ENCODE measurements at places on chromosomes 1 and 21. TPM values are rescaled to one million over a fixed set of nuclear protein-coding genes. Genes with fewer than 3 reads are reported as not detected.
A peak's percentile ranks its signal among the peaks of the same experiment; 100 is the strongest.

- no peaks in the 10 kb centered on the region for H3K36me3 ChIP-seq
- no peak overlapping the region for H3K4me3 ChIP-seq
- DNase-seq, result no peak
- H3K4me1 ChIP-seq, result peaks cover 35% of the 10 kb centered on the region
Observed at GRCh38 chr1:39158327-39159086, 46.0 kb upstream of the MACF1 start.

GRCh38 chr21:43997766-43998742, 14.1 kb upstream of the TRAPPC10 start:
- H3K4me1 ChIP-seq, result no peaks in the 10 kb centered on the region
- H3K27me3 ChIP-seq, result no peaks in the 10 kb centered on the region
- H3K27ac ChIP-seq, result no peak overlapping the region
- H3K36me3 ChIP-seq, result no peaks in the 10 kb centered on the region

- H3K27me3 ChIP-seq, result no peaks in the 10 kb centered on the region
- no peak overlapping the region for H3K4me3 ChIP-seq
- no peaks in the 10 kb centered on the region for H3K36me3 ChIP-seq
Observed at GRCh38 chr1:40050863-40051262, 10.3 kb downstream of the CAP1 start.

DNA sequence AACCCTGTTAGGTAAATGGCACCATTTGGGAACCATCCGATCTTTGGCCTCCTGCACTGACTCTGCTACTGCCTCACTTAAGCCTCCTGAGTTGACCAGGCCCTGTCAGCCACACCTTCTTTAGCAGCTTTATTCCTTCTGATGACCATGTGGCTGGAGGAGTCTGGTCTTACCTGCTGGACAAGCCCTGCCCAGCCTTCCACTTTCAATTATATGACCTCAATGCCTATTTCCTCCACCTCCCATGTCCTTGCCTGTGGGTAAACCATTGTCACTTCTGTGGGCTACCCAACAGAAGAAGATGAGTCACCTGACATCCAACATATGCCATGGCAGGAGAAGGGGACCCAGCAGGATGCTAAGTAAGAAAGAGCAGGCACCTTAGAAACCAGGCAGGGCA, 393.8 kb downstream of the NTNG1 start:
- no peak for DNase-seq
- no peak overlapping the region for H3K27ac ChIP-seq

DNA sequence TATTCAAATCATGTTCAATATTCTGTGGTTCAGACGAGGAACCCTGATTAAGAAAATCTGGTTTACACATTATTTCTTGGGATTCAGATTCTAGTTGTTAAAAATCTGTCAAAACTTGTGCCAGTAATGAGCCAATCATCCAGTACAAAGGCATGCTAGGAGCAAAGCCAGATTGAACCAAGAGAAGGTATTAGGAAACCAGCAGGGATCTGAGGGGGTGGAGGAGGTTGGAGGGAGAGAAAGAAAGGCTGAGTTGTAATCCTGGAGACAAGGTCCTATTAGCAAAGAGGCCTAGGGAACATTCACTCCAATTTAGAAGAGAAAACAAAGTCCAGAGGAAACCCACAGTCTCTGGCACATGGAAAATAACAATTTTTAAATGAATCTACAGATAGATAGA, 352.9 kb downstream of the LTN1 start:
- H3K4me3 ChIP-seq, result no peak overlapping the region
- no peaks in the 10 kb centered on the region for H3K27me3 ChIP-seq
- no peaks in the 10 kb centered on the region for H3K36me3 ChIP-seq
- no peak overlapping the region for H3K27ac ChIP-seq
- DNase-seq, result no peak

GRCh38 chr1:41530411-41530810, 45.9 kb upstream of the EDN2 start:
- no peaks in the 10 kb centered on the region for H3K36me3 ChIP-seq
- no peak for DNase-seq
- H3K27ac ChIP-seq, result no peak overlapping the region
- no peaks in the 10 kb centered on the region for H3K27me3 ChIP-seq
- H3K4me3 ChIP-seq, result no peak overlapping the region
- no peaks in the 10 kb centered on the region for H3K4me1 ChIP-seq

DNA sequence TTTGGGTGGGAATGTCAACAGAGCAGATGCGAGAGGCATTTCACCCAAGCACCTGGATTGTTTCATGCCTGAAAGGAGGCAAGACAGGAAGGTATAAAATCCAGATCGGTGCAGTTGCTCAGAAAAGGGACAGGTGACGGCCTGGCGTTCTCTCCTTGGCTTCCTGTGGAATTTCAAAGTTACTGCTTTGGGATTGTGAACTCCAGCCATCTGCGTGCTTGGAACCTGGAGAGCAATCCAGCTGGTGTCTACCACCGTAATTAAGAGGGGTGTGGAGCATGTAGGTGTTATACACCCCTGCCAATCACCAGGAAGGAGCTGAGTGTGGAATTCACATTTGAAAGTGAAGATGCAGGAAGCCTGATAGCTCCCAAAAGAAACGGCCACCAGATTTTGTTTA, 286.1 kb downstream of the KIF26B start:
- no peaks in the 10 kb centered on the region for H3K4me1 ChIP-seq
- H3K27me3 ChIP-seq, result peaks cover 4% of the 10 kb centered on the region
- no peak overlapping the region for H3K27ac ChIP-seq
- no peaks in the 10 kb centered on the region for H3K36me3 ChIP-seq
- H3K4me3 ChIP-seq, result no peak overlapping the region

- no peak overlapping the region for H3K4me3 ChIP-seq
- no peaks in the 10 kb centered on the region for H3K36me3 ChIP-seq
- peaks cover 12% of the 10 kb centered on the region for H3K4me1 ChIP-seq
- peak; percentile 72 for DNase-seq
- H3K27ac ChIP-seq, result no peak overlapping the region
Observed at GRCh38 chr1:226875641-226876295, 5.4 kb downstream of the PSEN2 start.

DNA sequence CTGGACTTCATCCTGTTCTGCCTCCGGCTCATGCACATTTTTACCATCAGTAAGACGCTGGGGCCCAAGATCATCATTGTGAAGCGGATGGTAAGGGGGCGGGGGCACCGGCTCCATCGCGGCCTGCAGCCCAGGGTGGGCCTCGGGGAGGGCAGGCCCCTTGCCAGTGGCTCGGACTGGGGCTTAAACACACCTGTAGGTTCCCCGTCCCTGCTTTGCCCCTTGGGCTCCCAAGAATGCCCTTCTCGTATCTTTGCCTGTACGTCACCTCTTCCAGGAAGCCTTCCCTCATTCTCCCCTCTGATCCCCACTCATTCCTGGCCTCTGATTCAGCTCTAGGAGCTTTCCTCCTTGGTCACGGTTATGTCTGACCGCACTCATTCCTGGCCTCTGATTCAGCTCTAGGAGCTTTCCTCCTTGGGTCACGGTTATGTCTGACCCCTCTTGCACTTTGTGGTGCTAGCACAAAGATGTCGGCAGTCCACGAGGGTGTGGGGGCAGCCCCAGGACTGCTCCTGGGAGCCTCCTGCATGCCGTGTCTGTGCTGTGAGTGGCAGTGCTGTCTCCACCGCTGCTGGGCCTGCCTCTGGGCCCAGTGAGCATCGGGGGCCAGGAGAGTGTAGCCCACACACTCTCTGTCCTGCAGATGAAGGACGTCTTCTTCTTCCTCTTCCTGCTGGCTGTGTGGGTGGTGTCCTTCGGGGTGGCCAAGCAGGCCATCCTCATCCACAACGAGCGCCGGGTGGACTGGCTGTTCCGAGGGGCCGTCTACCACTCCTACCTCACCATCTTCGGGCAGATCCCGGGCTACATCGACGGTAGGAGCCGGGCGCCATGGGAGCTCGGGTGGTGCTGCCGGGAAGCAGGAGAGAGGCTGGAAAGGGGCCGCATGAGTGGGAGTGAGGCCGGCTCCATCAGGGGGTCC, 49.1 kb upstream of the LRRC3 start:
- H3K27ac ChIP-seq, result no peak overlapping the region
- H3K27me3 ChIP-seq, result no peaks in the 10 kb centered on the region
- no peak for DNase-seq
- H3K4me1 ChIP-seq, result no peaks in the 10 kb centered on the region

DNA sequence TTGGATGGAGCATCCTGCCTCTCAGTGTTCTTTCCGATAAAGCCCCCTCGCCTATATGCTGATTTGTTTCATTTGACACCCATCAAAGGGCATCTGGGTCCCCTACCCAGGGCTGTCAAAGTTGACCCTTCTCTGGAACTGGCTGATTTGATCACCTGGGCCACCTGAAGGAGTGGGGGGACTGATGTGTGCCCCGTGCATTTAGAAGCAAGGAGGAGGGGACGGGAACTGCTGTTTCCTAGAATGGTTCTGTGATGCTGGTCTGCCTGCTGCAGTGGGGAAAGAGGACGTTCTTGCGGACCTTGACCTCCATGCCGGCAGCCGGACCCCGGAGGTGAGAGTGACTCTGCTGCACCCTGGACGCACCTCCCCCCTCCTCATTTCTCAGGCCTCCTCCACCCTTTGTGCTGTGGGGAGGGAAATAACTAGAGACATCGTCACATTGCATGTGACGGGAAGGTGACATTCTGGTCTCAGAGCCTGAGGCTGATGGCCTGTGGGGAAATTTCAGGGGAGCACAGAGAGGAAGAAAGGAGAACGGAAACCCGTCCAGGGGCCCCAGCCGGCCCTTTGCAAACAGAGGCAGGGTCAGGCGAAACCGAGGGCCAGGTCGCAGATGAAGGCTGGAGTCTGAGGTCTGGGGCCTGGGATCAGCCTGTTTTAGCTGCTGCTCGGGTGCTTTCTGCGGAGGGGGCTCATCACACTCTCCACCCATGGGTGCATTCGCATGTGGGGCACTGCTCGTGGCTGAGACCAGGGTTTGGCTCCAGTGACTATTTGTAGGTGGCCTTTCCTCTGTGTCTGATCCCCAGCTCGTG, 25.7 kb downstream of the CRYAA start:
- no peak for DNase-seq
- no peaks in the 10 kb centered on the region for H3K4me1 ChIP-seq
- no peak overlapping the region for H3K4me3 ChIP-seq
- H3K27ac ChIP-seq, result peak overlapping the region; percentile 37

DNA sequence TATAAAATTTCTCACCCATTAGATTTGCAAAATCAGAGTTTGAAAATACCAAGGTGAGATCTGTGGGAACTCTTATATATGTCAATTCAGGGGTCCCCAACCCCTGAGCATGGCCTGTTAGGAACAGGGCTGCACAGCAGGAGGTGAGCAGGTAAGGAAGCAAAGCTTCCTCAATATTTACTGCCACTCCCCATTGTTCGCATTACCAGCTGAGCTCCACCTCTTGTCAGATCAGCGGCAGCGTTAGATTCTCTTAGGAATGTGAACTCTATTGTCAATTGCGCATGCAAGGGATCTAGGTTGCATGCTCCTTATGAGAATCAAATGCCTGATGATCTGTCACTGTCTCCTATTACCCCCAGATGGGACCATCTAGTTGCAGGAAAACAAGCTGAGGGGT, 376.6 kb downstream of the LMO4 start:
- no peaks in the 10 kb centered on the region for H3K36me3 ChIP-seq
- H3K27ac ChIP-seq, result no peak overlapping the region
- DNase-seq, result no peak
- H3K4me1 ChIP-seq, result no peaks in the 10 kb centered on the region

DNA sequence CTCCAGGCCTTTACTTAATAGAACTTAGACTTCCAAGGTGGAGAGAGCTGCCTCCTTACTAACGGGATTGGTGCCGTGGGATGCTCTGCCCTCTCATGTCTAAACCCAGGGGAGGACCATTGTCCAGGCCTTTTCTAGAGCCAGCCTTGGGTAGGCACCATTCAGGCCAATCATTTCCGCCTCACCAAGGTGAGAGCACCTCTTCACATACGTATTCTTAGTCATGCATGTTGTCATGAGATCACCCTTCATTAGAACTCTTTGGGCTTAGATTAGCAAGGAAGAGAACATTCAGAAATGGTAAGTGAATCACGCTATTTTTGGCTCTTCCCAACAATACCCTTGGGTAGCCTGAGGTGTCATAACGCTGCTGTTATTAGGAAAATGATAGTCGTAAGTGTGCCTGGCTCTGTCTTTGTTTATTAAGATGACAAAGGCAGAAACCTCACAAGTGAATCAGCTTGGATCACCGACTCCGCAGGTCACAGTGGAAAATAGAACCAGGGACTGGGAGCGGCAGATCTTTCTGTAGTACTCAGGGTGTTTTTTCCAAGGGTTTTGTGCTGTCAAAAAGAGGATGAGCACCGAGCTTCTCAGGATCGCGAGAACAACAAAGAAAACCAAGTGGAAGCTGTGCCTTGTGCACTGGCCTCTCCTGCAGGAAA, 55.0 kb downstream of the HUNK start:
- no peak overlapping the region for H3K4me3 ChIP-seq
- no peaks in the 10 kb centered on the region for H3K27me3 ChIP-seq
- H3K4me1 ChIP-seq, result no peaks in the 10 kb centered on the region
- H3K27ac ChIP-seq, result no peak overlapping the region

GRCh38 chr1:110266834-110267233, 56.7 kb downstream of the KCNC4 start:
- H3K27me3 ChIP-seq, result no peaks in the 10 kb centered on the region
- H3K36me3 ChIP-seq, result no peaks in the 10 kb centered on the region
- no peak overlapping the region for H3K27ac ChIP-seq
- H3K4me1 ChIP-seq, result no peaks in the 10 kb centered on the region

- H3K27me3 ChIP-seq, result no peaks in the 10 kb centered on the region
- H3K4me3 ChIP-seq, result no peak overlapping the region
- no peak overlapping the region for H3K27ac ChIP-seq
- DNase-seq, result no peak
- H3K4me1 ChIP-seq, result peaks cover 12% of the 10 kb centered on the region
- H3K36me3 ChIP-seq, result no peaks in the 10 kb centered on the region
Observed at GRCh38 chr1:84968101-84968500, 28.8 kb downstream of the MCOLN2 start.

DNA sequence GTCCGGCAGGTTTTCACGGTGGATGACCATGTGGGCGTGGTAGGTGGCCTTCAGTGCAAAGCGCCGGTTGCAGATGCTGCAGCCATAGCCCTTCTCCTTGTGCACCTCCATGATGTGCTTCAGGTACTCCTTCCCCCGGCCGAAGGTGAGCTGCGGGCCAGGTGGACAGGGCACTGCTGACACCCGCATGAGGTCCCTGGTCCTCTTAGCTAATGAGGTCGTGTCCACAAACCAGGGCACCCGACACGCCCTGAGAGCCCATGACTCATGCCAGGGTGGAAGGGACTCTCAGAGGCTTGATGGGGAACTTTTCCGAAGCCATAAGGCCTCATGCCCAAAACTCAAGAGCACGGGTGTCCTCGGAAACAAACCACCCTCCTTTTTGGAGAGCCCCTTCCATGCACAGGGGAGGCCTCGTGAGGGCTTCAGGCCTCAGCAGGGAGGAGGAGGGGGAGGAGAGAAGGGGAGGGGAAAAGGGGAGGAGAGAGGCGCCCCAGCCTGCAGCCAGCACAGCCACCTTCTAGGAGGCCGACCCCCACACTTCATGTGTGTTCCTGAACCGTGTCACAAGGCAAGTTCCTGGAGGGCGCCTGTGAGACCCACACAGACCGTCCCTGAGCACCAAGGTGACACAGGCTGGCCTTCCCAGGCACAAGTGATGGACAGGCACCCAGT, 54.4 kb upstream of the RIPK4 start:
- H3K27me3 ChIP-seq, result no peaks in the 10 kb centered on the region
- DNase-seq, result no peak
- no peaks in the 10 kb centered on the region for H3K4me1 ChIP-seq
- no peak overlapping the region for H3K27ac ChIP-seq
- H3K4me3 ChIP-seq, result no peak overlapping the region
- H3K36me3 ChIP-seq, result peaks cover 6% of the 10 kb centered on the region

Gene HHAT
- 19.4 TPM for total RNA-seq

Gene OR10J1
- not detected for total RNA-seq

Gene GNAT2
- 0.38 TPM for total RNA-seq

Gene CLDN8
- not detected for total RNA-seq

Gene OLIG2
- not detected for total RNA-seq
